Stomach (tissue), 19 donors: ENCODE measurements at places on chromosomes 1 and 21. TPM values are rescaled to one million over a fixed set of nuclear protein-coding genes. Genes with fewer than 3 reads are reported as not detected.

The SFN gene
- total RNA-seq, result 33.2 TPM

The TEKT2 gene
- total RNA-seq, result not detected

The KRTAP25-1 gene
- not detected for total RNA-seq

The ADGRB2 gene
- total RNA-seq, result 1.3 TPM

The KCNH1 gene
- 6.8 TPM for total RNA-seq

The DUSP23 gene
- 3.6 TPM for total RNA-seq

The OR2L13 gene
- total RNA-seq, result 0.37 TPM

The TSACC gene
- total RNA-seq, result not detected

The AUNIP gene
- not detected for total RNA-seq

The OPRD1 gene
- total RNA-seq, result not detected

The PRELP gene
- total RNA-seq, result 10.7 TPM

The HAPLN2 gene
- not detected for total RNA-seq

The RGS7 gene
- total RNA-seq, result not detected

The CFHR1 gene
- not detected for total RNA-seq

The DLGAP3 gene
- total RNA-seq, result 0.18 TPM

The PRDM16 gene
- total RNA-seq, result 32.2 TPM

The PGLYRP3 gene
- not detected for total RNA-seq

The TPR gene
- total RNA-seq, result 110 TPM

The EFNA1 gene
- total RNA-seq, result 37.1 TPM

The TRNP1 gene
- total RNA-seq, result 1.7 TPM

The KLHDC7A gene
- total RNA-seq, result 8.9 TPM

The LCE1E gene
- not detected for total RNA-seq

The KRTAP21-1 gene
- not detected for total RNA-seq

The SELE gene
- total RNA-seq, result not detected

The CATSPERE gene
- 4.6 TPM for total RNA-seq

The MYOG gene
- total RNA-seq, result not detected
